Stimulated activated CD8-positive, alpha-beta memory T cell treated with anti-CD3 and anti-CD28 coated beads, Interleukin-2, amount 100 ng/mL, for 48 hours (primary cell): ENCODE measurements at places on chromosomes 16 and 17.
A peak's percentile ranks its signal among the peaks of the same experiment; 100 is the strongest.

DNA sequence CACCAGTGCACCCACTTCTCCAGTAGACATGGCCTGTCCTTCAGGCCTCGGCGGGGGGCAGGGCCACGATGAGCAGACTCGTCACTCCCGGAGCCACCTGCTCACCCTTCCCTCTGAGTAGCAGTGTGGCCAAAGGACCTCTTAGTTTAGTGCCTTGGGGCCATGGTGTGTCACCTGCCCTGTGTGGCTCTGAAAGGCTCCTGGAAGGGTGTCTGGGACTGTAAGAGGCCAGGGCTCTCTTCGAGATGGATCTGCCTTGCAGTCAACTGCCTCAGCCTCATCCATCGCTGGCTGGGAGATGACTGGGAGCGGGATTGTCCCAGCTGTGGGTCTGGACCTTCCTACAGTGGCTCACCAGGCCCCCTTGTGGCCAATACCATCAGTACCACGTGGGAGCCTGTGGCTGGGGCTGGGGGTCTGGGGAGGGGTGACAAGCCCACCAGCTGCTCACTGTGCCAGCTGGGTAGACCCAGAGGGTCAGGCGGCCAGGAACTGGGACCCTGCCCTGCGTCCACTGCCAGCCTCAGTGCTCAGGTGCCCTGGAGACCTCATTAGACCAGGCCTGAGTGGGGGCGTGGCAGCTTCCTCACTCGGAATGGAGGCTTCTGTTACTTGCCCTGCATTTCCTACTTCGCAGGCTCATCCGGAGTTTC is 133.4 kb downstream of the OR1D5 start:
- DNase-seq = peak; percentile 10

DNA sequence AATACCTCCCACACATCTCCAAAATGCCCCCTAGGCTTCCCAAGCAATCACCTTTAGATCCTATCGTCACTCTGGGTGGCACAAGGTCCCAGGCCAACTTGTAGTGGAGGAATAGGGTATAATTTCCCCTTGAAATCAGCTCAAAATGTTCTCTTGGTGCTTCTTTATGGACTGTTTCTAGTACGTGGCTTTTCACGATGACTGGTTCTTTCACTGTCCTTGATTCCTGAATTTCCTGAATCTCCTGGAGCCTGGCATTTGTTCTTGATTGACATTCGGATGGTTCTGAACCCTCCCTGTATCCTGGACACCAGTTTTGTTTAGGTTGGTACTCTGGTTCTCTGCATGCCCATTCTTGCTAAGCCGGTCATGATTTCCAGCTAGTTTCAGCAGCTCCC is 6.9 kb upstream of the VPS53 start:
- no peak for DNase-seq

GRCh38 chr16:89476811-89477261 is 13.5 kb downstream of the ANKRD11 start:
- no peak for DNase-seq

GRCh38 chr17:16448490-16448889 is 33.1 kb downstream of the TRPV2 start:
- DNase-seq = no peak

DNA sequence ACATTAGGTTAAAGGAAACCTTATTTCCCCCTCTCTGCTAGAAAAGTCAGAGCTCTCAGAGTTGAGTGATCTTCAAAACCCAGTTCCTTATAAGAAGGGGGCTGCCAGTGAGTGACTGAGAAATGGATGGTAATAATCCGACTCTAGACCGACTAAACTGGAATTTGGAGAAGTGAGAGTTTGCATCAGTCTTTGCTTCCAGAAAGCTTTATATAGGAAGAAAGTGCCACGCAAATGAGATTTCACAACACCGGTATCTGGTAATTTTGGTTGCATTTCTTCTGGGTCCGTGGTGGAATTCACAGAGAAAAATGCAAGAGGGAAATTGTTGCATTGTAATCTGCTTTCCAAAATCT is 271.4 kb downstream of the MAF start:
- no peak for DNase-seq

GRCh38 chr17:65346166-65346565 is 209.0 kb downstream of the RGS9 start:
- no peak for DNase-seq

- DNase-seq = no peak
These were observed 90.3 kb upstream of the XYLT1 start for GRCh38 chr16:17561056-17561455.

GRCh38 chr17:66829386-66829864 is 5.5 kb upstream of the CACNG5 start:
- DNase-seq = no peak

- no peak for DNase-seq
These were observed 17.3 kb downstream of the FA2H start for GRCh38 chr16:74757349-74757748.

DNA sequence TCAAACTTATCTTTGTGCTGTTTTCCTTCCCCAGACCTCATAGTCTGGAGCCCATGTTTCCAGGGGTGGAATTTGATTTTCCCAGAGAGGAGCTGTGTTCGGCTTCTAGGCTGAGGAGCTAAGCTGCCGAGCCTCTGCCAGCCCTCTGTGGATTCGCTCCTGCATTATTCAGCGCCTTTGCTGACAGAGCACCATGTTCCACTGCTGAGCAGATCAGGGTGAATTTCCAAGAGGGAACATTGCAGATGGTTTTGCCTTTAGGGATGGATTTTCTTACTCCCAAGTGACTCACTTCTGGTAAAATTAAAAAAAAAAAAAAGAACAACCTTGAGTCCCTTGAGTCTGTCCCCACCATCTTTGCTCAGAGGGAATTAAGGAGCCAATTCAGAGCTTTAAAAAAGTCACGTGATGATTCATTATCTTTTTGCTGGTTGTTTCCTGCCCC is 229.5 kb downstream of the PRKCA start:
- no peak for DNase-seq

DNA sequence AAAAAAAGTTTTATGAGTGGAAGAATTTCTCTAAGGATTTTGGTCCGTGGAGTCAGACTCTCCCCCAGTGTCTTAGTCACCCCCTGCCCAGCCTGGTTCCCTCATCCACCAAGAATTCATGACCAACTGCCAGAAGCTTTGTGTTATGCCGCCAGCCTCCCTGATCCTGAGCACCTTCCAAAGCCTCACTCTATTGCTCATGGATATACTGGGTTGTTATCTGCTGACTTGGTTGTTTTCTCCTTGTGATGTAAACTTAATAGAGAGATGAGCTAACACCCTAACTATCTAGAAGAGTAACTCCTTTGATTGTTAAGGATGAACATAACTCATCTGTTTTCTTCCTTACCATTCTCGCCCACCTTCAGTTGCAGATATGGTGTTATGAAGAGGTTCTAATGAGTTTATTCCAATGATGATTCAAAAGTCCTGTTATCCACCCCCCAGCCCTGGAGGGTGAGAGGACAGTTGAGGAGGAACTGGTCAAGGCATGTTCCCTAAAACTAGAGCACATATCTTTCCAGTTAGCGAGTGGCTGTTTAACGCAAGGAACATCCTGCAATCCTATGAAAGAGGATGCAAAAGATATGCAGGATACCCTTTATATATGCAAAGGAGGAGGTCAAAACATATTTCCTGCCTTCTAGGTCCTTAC is 1.5 kb upstream of the PSMD3 start:
- DNase-seq = no peak

DNA sequence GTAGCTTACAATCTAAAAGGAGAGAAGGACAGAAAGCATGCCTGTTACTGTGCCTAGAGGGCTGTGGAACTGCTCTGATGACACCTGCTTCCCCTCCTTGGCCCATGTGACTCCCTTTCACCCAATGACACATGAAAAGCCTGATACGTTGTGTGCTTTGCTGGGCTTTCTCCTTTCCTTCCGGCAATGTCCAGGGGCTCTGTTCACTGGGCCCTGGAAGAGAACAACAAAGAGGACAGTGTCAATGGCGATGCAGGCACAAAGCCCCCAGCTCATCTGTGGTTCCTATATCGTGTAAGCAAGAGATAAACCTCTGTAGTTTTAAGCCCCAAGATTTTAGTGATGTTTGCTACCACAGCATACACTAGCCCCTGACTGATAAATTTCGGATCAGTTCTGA is 306.1 kb downstream of the ABCC12 start:
- no peak for DNase-seq

DNA sequence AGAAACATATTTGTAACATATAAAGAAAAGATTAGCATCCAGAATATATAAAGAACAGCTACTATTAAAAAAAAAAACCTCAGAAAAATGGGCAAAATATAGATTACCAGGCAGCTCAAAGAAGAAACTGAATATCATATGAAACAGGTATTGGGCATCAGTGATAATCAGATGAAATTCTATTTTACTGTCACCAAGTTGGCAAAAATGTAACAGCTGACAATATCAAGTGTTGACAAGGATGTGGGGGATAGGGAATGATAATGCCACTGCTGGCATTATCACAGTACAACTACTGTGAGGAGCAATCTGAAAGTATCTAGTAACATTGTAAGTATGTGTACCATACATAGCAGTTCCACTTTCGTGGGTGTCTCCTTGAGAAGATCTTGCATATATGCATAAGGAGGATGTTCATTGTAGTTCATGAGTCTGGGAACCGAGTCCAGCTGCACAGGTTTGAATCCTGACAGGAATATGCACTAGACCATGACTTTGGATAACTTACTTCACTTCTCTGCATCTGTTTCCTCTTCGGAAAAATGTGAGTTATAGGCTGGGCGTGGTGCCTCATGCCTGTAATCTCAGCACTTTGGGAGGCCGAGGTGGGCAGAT is 50.3 kb downstream of the LCMT1 start:
- no peak for DNase-seq

GRCh38 chr17:68289936-68290267 is 1.0 kb downstream of the SLC16A6 start:
- DNase-seq = no peak

GRCh38 chr16:19135201-19135842 is 21.6 kb downstream of the ITPRIPL2 start:
- no peak for DNase-seq

- DNase-seq = no peak
These were observed 336.2 kb downstream of the XYLT1 start for GRCh38 chr16:17134586-17134985.

- no peak for DNase-seq
These were observed at the start of gene TBC1D16 for GRCh38 chr17:80035687-80035936. Gene TBC1D16 (minus strand): TSS chr17:80035872. CDS start chr17:80013547, 22,325 bp downstream.

- DNase-seq = no peak
These were observed 20.8 kb upstream of the ZFHX3 start for GRCh38 chr16:73068541-73069401.

DNA sequence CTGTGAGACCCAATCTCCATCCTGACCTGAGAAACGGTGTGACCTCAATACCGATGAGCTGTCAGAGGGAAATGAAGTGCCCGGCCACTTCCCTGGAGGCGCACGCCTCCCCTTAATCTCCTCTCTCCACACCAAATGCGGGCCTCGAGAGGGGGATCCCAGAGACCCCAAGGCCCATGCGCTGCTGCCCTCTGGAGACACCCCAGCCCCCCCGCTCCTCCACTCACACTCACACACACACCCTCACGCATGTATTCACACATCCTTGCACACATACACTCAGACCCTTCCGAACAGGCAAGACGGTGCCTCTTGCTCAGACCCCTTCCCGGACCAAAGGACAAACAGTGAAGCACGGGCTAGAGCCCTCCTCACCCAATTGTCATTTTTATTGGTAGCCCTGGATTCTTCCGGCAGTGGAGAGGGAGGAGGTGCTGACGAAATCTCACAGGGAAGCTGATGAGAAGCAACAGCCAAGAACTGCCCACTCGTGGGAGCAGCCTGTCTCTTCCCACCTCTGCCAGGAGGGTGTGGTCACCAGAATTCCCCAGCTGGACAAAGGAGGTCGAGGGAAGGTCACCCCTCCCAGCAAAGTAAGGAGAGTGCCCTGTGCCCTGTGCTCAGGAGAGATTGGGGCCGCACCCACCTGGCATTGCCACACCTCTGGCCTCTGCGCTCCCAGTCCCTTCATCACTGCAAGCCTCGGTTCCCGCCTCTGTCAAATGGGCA is 136.0 kb upstream of the TNRC6C start:
- no peak for DNase-seq

DNA sequence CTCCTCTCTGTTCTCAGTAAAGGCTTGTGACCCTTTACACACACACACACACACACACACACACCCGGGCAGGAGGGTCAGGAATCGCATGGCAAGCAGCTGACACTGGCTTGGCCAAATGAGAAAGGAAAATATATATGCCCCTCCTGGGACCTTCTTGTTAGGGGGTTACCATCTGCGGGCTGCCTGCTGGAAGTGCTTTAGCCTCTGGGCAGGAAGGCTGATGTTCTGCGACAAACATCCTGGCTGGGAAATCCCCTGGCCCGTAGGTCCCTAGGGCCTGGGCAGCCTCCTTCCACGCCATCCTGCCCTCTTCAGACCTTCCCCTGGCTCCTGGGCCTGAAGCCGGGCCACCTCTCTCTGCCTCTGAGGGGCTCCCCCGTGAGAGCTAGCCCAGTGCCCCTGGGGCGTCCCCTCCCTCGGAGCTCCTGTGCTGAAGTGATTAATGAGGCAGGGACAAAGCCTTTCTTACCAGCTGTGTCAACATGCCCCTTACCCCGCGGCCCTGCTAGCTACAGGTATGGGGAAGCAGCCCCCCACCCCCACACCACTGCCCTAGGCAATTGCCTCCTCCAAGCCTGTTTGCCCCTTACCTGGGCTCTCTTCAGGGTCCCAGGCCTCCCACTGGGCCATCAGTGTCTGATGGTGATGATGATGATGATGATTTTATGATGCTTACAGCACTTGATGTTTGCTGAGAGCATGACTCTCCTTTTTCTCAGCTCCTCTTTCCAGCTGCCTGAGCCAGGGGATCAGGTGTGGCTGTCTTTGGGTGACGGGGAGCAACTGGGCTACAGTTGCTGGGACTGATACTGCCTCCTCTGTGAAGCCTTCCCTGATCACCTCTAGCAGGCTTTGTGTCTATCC is 32.8 kb upstream of the ETV4 start:
- DNase-seq = no peak

DNA sequence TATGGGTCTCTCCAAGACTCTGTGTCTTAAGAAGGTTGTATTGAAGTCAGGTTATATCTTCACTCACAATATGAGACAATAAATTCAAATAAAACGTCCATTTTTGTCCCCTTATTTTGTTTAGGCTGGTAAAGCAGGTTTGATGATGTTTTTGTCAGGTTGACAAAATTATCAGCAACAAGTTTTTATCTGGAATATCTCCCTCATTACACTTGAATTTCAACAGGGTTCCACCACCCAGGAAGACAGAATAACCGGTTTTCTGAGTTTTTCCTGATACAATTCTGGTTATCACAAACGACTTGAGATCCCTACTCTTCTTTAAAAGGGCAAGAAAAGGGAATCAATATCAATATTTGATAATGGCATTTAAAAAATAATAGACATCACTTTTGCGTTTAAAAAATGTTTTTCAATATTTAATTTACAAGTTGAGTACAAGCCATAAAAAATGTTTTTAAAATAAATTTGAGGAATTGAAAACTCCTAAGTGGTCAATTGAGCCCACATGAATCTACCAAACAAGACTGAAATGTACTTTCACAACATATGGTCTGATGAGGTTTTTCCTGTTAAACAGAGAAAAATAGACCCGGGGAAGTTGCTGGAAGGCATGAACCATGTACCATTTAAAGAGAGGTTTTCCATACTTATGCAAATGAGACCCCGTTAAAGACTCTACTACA is 1.4 kb upstream of the ATP6V0A1 start:
- no peak for DNase-seq
